ENCODE measurements at places on chromosomes 5 and 9.

DNA sequence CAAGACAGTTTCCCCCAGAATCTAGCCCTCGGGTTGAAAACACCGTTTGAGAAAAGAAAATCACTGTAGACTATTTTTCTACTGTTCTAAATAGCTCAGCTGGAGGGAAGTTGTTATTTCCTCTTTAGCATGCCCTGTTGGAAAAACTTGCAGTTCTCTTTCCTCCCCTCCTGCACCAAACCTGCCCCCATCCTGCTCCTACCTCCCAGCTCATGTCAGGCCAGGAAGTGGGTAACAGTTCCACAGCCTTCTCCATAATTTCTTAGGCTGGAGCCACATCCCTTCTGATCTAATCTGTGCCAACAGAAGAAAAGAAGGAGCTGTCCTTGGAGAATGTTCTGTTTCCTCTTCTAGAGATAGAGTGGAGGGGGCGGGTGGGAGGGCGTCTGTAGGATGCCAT is 437.7 kb downstream of the SPOCK1 start:
- DNase-seq = no peak

- no peak for DNase-seq
Observed at GRCh38 chr5:137283801-137284200, 215.3 kb downstream of the SPOCK1 start.

DNA sequence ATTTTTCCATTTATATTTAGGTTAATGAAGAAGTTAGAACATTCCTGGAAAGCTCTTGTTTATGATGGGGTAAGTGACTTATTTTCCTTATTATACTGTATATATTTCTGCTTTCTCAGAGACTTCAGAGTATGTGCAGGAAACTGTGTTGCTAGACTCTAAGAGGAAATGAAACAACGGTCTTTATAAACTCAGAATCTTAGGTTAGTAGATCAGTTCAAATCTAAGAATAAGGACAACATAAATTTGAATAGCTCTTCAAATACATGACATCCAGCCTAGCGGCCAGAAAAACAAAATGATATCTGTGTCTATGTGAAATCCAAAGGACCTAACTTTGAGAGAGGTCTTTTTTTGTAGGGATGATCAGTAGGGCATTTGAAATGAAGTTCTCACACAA is 94.3 kb downstream of the PRKACG start:
- DNase-seq = no peak

GRCh38 chr5:110702300-110702699 is 24.2 kb downstream of the TMEM232 start:
- no peak for DNase-seq

DNA sequence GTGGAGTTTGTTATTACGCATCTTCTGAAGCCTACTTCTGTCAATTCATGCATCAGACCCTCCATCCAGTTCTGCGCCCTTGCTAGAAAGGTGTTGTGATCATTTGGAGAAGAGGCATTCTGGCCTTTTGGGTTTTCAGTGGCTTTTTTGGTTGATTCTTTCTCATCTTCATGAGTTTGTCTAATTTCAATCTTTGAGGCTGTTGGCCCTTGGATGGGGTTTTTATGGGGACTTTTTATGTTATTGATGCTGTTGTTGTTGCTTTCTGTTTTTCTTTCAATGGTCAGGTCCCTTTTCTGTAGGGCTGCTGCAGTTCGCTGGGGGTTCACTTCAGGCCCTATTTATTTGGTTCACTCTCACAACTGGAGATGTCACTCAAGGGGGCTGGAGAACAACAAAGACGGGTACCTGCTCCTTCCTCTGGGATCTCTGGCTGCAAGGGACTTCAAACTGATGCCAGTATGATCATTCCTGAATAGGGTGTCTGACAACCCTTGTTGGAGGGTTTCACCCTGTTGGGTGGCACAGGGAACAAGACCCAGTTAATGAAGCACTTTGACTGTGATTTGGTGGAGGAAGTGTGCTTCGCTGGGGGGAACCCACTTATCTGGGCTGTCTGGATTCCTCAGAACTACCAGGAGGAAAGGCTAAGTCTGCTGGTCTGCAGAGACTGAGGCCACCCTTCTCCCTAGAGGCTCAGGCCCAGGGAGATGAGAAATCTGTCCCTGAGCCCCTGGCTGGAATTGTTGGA is 226.7 kb upstream of the PTGER4 start:
- no peak for DNase-seq

GRCh38 chr5:69230181-69230580 is 4.5 kb upstream of the CDK7 start:
- DNase-seq = no peak

- DNase-seq = no peak
Observed at GRCh38 chr5:82422001-82422740, 144.0 kb upstream of the RPS23 start.

DNA sequence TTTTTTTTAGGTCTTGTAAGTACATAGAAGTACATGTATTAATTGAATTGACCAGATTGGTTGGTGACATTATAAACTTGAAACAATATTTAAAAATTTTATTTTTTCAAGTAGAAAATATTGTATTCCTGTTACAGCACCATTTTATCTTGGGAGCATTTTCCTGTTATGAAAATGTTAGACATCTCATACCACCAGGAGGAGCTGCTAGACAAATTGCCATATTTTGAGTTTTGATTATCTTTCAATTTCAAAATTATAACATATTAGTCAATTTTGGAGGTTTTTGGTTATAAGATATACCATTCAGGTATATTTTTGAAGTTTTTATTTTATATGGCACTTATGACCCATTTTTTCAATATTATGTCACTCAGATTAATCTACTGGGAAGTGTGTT is 84.4 kb downstream of the CNTLN start:
- no peak for DNase-seq

DNA sequence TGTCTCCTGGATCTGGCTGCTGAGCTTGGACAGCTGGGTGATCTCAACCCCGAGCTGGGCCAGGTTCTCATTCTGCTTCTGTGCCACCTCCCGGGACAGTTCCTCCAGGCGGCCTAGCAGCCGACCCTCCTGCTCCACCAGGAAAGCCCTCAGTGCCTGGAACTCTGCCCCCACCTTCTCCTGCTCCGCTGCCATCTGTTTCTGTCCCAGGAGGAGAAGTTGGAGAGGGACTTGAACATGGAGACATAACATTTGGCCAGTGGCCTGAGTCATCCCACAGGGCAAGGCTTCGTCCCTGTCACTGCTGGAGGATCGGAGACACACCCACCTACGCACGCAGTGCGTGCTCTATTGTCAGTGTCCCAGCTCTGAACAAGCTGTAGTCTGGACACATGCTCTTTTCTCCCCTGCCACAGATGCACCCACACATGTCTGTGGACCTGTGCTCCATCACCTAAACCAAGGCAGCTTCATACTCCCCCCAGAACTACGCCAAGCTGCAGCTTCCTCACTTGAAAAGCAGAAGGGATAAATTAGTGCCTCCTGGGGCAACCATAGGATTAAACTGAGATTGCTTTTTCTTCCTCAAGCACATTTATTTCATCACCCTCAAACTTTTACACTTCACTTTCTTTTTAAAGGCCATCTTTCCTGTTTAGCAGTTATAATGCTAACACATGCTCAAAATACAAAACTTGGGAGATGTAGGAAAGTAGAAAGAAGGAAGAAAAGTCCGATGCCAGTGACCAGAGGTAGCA is 4.9 kb downstream of the TRIM7 start:
- DNase-seq = no peak

DNA sequence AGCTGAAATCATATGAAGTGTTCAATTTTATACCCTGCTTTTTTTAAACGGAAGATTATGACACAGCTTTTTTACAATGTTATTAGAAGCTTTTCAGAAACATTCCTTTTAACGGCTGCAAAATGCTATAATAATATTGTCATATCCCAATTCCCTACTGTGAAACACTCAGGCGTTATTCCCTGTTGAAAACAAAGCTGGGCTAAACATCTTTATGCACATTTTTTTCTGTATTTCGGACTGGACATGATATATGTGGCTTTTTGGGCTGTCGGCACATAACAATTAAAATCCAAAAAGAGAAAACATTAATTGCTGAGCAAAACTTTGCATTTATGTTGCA is 12.0 kb upstream of the CTSL start:
- DNase-seq = no peak

- no peak for DNase-seq
Observed at GRCh38 chr9:79583952-79584654, 12.3 kb downstream of the TLE4 start.

DNA sequence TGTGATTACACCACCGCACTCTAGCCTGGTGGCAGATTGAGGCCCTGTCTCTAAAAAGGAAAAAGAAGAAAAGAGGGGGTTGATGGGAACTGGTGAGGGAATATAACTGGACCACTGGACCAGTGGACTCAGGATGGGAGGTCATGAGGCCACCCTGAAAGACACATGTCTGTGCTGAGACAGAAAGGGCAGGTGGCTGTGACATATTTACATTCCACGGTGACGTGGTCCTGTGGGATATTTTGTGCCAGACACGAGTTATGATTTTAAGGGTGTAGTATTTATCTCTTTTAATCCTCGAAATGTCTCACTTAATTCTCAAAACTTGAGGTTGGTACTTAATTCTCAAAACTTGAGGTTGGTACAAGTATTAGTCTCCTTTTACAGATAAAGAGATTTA is 32.9 kb downstream of the LHX2 start:
- DNase-seq = no peak

- no peak for DNase-seq
Observed at GRCh38 chr9:82558346-82558745, 504.6 kb downstream of the RASEF start.

- no peak for DNase-seq
Observed at GRCh38 chr5:82956600-82956999, 120.6 kb downstream of the TMEM167A start.

- no peak for DNase-seq
Observed at GRCh38 chr5:24817966-24818365, 173.2 kb upstream of the CDH10 start.

- DNase-seq = no peak
Observed at GRCh38 chr5:26700759-26701384, 337.5 kb downstream of the CDH9 start.

DNA sequence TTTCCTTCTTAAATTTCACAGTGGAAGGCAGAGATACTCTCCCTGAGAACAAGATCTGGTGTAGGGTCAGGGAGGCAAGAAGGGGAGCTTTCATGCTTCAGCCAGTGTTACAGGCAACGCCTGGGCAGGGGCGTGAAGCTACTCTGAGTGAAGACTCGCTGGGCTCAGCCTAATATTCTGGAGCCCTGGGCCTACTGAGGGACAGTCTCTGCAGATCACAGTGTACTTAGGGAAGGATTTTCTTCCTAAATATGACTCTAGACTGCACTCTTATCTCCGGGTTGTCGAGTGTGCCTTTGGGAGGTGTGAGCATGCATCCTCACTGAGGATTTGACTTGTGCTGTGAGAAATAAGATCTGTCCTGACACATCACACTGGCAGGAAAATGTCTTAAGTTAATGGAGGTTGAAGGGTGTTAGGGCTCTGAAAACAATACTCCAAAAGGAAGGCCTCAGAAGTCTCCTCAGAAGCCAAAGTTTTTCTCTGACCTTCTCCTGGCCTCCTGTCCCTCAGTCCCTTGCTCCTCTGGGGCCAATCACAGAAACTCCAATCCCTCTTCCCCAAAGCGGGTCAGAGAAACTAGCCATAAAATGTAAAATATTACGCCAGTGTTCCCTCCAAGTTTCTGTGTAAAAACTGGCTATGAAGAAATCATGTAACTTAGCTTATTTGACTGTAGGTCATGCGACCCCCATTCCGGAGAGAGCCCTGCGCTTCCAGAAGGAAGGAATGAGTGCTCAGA is 156.8 kb upstream of the TBC1D2 start:
- no peak for DNase-seq

GRCh38 chr5:1268666-1269065 is 26.2 kb downstream of the TERT start:
- no peak for DNase-seq
